ENCODE measurements at places on chromosomes 16 and 17. TPM values are rescaled to one million over a fixed set of nuclear protein-coding genes. Genes with fewer than 3 reads are reported as not detected.

WNK4 gene
- 0.42 TPM for total RNA-seq

- DNase-seq = no peak
- H3K4me3 ChIP-seq = no peak overlapping the region
- no peaks in the 10 kb centered on the region for H3K36me3 ChIP-seq
- H3K4me1 ChIP-seq = peaks cover 8% of the 10 kb centered on the region
- no peak overlapping the region for H3K27ac ChIP-seq
These were observed 174.9 kb downstream of the ZFHX3 start for GRCh38 chr16:72873044-72873443.

DNA sequence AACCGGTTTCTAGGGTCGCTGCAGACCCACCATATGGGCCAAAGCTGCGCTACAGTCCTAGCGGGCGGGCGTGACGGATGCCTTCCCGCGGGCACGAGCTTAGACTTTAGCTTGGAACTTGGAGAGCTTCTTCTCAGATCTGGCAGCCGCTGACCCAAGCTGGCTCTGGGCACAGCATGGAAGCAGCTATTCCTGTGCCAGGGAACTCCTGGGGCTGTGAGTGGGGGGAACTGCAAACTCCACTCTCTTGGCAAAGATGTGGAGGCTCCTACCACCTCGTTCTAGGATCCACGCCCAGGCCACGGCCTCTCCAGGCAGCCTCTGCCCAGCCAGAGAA, 8.8 kb downstream of the FAAP100 start:
- no peaks in the 10 kb centered on the region for H3K4me1 ChIP-seq
- H3K4me3 ChIP-seq = no peak overlapping the region
- no peaks in the 10 kb centered on the region for H3K27me3 ChIP-seq
- no peak overlapping the region for H3K27ac ChIP-seq
- DNase-seq = no peak
- H3K36me3 ChIP-seq = peaks cover 21% of the 10 kb centered on the region

HES7 gene
- total RNA-seq = 3.2 TPM

GRCh38 chr17:36936455-36937000, 747 bp upstream of the LHX1 start:
- no peak for DNase-seq
- peak overlapping the region; percentile 60 for H3K4me3 ChIP-seq
- no peak overlapping the region for H3K27ac ChIP-seq
- peaks cover 85% of the 10 kb centered on the region for H3K27me3 ChIP-seq
- peaks cover 72% of the 10 kb centered on the region for H3K4me1 ChIP-seq

- H3K36me3 ChIP-seq = peaks cover 45% of the 10 kb centered on the region
- H3K4me1 ChIP-seq = no peaks in the 10 kb centered on the region
- H3K27me3 ChIP-seq = no peaks in the 10 kb centered on the region
- DNase-seq = no peak
These were observed 43.5 kb upstream of the BCAR1 start for GRCh38 chr16:75294773-75295459.

DNA sequence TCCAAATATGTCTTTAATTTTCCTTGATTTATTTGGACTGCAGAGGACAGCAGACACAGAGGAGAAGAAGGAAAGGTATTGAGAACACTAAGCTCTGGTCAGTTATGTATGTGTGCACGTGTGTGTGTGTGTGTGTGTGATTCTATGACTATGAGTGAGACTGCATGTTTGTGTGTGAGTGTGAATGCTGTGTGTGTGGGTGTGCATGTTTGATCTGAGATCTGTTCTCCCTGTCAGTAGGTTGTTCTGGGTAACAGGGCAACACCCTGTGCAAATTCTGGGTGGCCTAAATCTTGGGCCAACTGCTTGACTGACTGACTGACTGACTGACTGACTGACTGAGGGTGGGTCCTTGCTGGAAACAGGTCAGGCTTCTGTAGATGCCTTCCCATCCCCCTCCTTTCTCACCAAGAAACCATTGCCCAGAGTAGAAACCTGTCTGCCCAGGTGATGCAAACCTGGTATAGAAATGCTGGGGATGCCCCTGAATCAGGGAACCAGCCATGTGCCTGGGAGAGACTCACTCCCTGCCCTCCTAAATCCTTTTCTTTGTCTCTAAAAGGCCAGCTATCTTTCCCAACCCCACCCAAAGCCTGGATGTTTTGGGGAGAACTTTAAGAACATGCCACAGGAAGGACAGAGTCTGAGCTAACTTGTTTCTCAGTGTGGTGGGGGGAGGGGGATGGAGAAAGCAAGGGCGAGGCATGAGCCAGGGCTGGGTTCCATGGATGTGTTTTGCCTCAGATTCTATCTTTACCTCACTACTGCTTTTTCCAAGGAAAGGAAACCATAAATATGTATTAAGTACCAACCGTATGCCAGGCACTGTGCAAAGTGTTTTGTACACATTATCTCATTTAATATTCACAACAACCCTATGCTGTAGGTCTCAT, 4.5 kb upstream of the NR1D1 start:
- peak; percentile 56 for DNase-seq
- no peaks in the 10 kb centered on the region for H3K36me3 ChIP-seq

NACA2 gene
- not detected for total RNA-seq
